ENCODE measurements at places on chromosomes 7 and 10.

- DNase-seq: peak; percentile 95
These were observed 10.5 kb upstream of the ACSM6 start for GRCh38 chr10:95183271-95184230.

GRCh38 chr10:100014071-100014762, 4.5 kb upstream of the DNMBP start:
- no peak for DNase-seq

GRCh38 chr7:128974241-128974934, 36.7 kb downstream of the IRF5 start:
- no peak for DNase-seq

GRCh38 chr7:94584113-94584512, 71.8 kb downstream of the SGCE start:
- no peak for DNase-seq

DNA sequence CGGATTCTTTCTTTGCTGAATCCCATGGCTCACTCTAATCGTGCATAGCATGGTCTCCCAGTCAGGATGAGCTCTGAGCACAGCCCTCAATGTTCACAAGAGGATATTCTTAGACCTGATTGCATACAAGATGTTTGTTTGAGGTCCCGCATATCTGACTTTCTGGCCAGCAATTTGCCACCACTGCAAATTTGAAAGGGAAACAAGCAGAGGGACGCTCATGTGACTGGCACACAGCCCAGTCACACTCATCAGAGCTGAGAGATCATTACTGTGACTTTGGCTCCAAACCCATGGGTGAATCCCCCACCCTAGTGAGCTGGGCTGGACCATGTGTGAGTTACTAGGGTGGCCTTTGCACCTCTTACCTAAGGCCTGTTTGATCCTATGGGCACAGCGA, 9.9 kb downstream of the TAS2R41 start:
- DNase-seq: no peak

DNA sequence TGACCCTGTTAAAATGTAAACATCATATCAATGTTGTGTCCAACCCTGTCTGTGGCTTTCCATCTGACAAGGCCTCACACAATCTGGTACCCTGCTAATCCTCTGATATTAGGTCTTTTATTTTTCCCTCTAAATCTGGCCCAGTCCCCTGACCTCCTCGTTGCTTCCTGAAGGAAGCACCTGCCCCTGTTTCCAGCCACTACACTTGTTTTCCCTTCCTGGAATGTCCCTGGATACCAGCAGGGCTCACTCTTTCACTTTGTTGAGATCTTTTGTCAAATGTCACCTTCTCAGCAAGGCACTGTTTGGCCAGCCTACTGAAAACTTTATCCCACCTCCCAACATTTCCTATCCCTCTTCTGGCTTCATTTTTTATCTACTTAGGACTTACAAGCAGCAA, 2.1 kb downstream of the SAMD9L start:
- no peak for DNase-seq

- no peak for DNase-seq
These were observed 37.2 kb upstream of the PAPSS2 start for GRCh38 chr10:87622314-87623004.

DNA sequence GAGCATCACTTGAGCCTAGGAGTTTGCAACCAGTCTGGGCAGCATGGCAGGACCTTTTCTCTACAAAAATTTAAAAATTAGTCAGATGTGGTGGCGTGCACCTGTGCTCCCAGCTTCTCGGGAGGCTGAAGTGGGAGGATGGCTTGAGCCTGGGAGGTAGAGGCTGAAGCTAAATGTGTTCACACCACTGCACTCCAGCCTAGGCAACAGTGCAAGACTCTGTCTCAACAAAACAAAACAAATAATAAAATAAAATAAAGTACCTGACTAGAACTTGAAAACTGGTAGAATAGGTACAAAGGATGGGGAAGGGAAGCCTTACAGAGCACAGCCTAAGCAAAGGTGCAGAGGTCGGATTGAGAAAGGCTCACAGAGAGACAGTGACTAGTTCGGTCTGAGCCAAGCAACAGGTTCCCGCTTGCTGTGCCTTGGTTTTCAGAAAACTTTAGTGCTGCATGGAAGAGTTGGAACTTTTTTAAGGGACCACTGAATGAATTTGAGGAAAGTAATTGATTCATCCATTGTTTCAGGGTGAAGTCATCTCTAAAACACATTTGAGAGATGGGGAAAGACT, 100.1 kb upstream of the STK17A start:
- DNase-seq: no peak

- no peak for DNase-seq
These were observed 23.2 kb upstream of the SEMA3E start for GRCh38 chr7:83672157-83672556.

- peak; percentile 69 for DNase-seq
These were observed 30.8 kb downstream of the PRLHR start for GRCh38 chr10:118564652-118565051.

- peak; percentile 64 for DNase-seq
These were observed 565 bp downstream of the STRIP2 start for GRCh38 chr7:129434675-129435318.
